ENCODE measurements at places on chromosomes 16 and 17. TPM values are rescaled to one million over a fixed set of nuclear protein-coding genes. Genes with fewer than 3 reads are reported as not detected.

DNA sequence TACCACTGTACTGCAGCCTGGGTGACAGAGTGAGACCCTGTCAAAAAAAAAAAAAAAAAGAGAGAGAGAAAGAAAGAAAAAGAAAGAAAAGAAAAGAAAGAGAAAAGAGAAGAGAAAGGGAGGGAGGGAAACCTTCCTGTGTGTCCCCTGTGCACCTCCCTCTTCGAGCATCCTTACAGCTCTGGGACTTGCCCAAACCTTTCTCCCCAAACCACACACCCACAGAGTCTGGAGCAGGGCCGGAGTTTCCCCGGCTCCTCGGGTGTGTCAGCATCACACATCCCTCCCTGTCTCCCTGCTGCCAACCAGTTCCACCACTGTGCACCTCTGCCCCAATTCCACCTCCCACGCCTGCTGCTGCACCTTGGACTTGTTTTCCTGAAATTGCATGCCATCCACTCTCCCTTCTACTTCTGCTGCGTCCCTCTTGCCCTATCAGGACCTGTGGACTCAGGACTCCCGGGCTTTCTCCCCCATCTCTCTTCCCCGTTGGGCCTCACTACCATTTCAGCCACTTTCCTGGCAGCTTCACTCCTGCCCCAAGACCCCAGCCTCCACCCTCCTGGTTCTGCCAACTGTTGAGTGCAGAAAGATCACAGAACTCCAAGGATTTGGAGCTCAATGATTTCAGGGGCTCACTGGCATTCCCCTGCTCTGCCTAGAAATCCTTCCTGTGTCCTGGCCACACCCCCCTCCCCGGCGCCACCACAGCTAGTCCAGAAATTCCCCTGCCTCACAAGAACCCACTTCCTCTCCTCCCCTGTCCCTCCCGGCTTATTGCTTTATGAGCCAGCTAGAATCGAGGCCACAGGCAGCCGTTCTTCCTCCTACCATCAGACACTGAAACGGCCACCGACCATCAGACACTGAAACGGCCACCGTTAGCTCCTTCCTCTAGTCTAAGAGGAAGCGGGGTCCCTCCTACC is 3.7 kb upstream of the CDK3 start:
- H3K36me3 ChIP-seq, result no peaks in the 10 kb centered on the region
- peak; percentile 89 for DNase-seq
- H3K4me3 ChIP-seq, result no peak overlapping the region

The QRICH2 gene
- 1.1 TPM for total RNA-seq

GRCh38 chr16:67571464-67571863 is 9.1 kb downstream of the CTCF start:
- H3K4me3 ChIP-seq, result no peak overlapping the region
- H3K36me3 ChIP-seq, result peaks cover 2% of the 10 kb centered on the region
- H3K27ac ChIP-seq, result no peak overlapping the region
- 0 out of 2 replicates have a peak, but pooled peaks cover 4% of the 10 kb centered on the region for H3K4me1 ChIP-seq
- no peaks in the 10 kb centered on the region for H3K27me3 ChIP-seq
- DNase-seq, result no peak

GRCh38 chr17:74780443-74781238 is 4.5 kb upstream of the NAT9 start:
- H3K4me1 ChIP-seq, result 0 out of 2 replicates have a peak, but pooled peaks cover 5% of the 10 kb centered on the region
- H3K27me3 ChIP-seq, result no peaks in the 10 kb centered on the region
- DNase-seq, result peak; percentile 78
- H3K36me3 ChIP-seq, result no peaks in the 10 kb centered on the region
- no peak overlapping the region for H3K4me3 ChIP-seq

- peaks cover 9% of the 10 kb centered on the region for H3K4me1 ChIP-seq
- no peak overlapping the region for H3K4me3 ChIP-seq
- H3K36me3 ChIP-seq, result no peaks in the 10 kb centered on the region
- H3K27me3 ChIP-seq, result no peaks in the 10 kb centered on the region
- H3K27ac ChIP-seq, result no peak overlapping the region
- DNase-seq, result no peak
Observed at GRCh38 chr16:30139583-30140481, 16.8 kb upstream of the MAPK3 start.

GRCh38 chr17:56395787-56396186 is 197.7 kb upstream of the NOG start:
- no peaks in the 10 kb centered on the region for H3K27me3 ChIP-seq
- DNase-seq, result no peak
- no peak overlapping the region for H3K27ac ChIP-seq

The C1QTNF8 gene
- not detected for total RNA-seq

The CDH15 gene
- not detected for total RNA-seq

- H3K27ac ChIP-seq, result no peak overlapping the region
- no peaks in the 10 kb centered on the region for H3K4me1 ChIP-seq
- H3K27me3 ChIP-seq, result no peaks in the 10 kb centered on the region
- DNase-seq, result no peak
- no peak overlapping the region for H3K4me3 ChIP-seq
Observed at GRCh38 chr17:32494621-32495358, 8.0 kb downstream of the CDK5R1 start.

DNA sequence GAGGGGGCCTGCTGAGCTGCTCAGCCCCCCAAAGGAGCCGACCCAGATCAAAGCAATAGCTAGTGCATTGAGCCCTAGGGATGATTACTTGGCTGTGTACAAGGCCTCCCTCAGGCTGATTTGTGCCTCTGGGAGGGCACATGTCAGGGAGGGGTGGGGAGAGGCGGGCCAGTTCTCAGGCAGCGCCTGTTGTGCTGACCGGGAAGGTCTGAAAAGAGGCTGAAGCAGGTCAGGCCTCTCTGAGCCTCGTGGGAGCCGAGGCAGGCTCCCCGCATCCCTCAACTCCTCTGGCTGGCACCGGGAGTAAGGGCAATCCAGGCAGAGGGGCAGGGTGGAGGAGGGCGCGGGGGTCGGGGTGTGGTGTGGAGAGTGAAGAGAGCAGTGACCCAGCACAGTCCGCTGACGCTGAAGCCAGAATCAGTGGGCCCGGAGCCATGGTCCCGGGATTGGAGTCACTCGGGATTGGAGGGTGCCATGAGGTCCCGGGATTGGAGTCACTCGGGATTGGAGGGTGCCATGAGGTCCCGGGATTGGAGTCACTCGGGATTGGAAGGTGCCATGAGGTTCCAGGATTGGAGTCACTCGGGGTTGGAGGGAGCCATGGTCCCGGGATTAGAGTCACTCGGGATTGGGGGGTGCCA is 3.0 kb downstream of the DCXR start:
- H3K36me3 ChIP-seq, result no peaks in the 10 kb centered on the region
- no peak for DNase-seq
- no peaks in the 10 kb centered on the region for H3K27me3 ChIP-seq
- H3K4me3 ChIP-seq, result no peak overlapping the region
- H3K4me1 ChIP-seq, result peaks cover 28% of the 10 kb centered on the region
- peak overlapping the region; percentile 23 for H3K27ac ChIP-seq

DNA sequence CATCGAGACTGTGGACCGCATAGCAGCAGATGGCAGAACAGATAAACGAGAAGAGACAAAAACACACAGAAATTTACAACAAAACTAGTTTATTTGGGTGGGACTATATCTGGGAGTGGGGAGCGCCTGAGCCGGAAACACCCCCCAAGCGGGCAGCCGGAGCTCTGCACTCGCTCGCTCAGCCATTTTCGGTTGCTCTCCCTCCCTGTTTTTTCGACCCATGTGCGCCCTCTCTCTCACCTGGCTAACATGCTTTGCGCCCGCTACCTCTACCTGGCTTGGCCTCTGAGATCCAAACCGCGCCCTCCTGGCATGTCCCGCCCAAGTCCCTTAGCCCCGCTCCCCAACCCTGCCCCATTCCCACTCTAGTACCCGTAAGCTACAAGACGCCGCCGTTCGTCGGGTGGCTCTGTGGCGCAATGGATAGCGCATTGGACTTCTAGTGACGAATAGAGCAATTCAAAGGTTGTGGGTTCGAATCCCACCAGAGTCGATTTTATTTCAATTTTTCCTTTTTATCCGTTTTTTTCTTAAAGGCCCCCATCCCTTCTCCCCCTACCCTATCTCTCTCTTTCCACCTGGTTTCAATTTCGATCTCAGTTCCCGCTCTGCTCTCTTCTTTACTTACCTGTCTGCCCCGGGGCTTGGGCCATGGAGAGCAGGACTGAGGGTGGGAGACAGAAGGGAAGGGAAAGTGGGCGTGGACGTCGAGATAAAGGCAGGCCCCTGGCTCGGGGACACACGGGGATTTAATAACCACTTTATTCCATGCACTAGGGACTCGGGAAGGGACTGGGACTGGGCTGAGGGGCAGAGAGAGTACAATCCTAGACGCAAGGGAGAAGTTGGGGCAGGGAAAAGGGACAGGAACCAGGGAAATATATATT is 2.4 kb upstream of the ALOXE3 start:
- peak overlapping the region; percentile 92 for H3K27ac ChIP-seq
- no peaks in the 10 kb centered on the region for H3K36me3 ChIP-seq
- DNase-seq, result peak; percentile 82
- no peaks in the 10 kb centered on the region for H3K4me1 ChIP-seq

Measured in Caco-2 (cell line).